Muscle of back (tissue), 13 donors: ENCODE measurements at places on chromosomes 1 and 21.

GRCh38 chr1:31524186-31524901 lies 52.0 kb upstream of the TINAGL1 start:
- DNase-seq, result no peak

- no peak for DNase-seq
Measured at GRCh38 chr21:29667651-29668050, 272.1 kb downstream of the GRIK1 start.

- no peak for DNase-seq
Measured at GRCh38 chr1:12644829-12645228, 944 bp downstream of the AADACL4 start.

- DNase-seq, result no peak
Measured at GRCh38 chr1:159921251-159921650, 4.1 kb downstream of the TAGLN2 start.

DNA sequence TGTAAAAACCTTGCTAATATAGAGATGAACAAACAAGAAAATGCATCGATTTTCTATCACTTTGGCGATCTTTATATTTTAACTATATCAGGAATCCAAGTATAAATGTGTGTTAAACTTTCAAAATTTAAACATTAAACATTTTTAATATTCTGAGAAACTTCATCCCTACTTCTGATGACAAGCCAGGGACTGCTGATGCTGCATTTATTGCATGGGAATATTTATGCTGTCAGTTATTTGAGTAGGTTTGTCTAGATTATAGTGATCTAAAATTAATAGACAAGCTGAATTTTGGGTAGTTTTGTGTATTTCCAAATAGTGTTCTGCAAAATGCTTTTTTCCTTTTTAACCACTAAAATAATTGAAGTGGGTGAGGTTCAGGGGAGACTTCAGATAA lies 175.3 kb downstream of the LEPR start:
- DNase-seq, result no peak

- DNase-seq, result no peak
Measured at GRCh38 chr1:203478986-203479385, 3.4 kb downstream of the PRELP start.

DNA sequence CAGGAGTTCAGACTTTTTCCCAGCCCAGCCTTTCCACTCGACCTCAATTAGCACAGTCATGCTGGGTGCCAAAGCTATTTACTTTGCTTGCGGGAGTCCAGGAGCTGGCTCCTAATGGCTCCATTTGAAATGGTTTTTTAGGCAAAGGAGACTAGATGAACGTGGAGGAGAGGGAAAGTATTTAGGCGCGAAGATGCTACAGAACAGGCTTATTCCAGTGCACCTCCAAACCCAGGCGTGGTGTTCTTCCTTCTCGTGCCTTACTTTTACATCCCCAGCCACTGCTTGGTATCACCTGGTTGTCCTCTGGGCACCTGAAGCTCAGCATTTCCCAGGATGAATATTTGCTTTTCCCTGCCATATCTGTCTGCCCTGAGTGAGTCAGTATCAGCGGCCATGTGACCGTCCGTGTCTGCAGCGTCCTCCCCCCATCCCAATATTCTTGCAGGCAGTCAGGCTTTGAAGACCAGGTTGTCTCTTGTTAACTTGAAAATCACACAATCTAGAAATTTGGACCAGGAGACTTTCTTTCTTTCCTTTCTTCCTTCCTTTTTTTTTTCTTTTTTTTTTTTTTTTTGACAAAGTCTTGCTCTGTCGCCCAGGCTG lies 198.5 kb downstream of the DYRK1A start:
- no peak for DNase-seq

GRCh38 chr1:245879091-245879490 lies 628.0 kb downstream of the SMYD3 start:
- DNase-seq, result no peak

- peak; percentile 7 for DNase-seq
Measured at GRCh38 chr1:90964444-90965035, 57.3 kb downstream of the ZNF644 start.

- no peak for DNase-seq
Measured at GRCh38 chr1:5164158-5164557, 509.7 kb downstream of the AJAP1 start.

DNA sequence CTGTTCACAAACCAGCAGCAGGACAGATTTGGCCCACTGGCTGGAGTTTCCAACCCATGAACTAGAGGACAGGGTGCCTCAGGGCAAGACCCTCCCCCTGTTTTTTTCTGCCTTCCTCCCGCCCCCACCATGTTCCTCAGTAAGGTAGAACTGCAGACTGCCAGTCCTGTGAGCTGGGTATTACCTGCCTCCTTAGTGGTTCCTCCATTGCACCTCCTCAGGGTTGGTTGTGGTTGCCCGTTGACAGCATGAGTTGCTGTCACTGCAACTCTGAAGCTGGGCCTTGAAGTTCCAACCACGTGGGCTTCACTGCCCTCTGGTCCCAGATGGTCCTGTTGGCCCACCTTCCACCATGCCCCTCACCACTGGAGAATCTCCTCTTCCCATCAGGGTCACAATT lies 28.8 kb downstream of the TENT5C start:
- DNase-seq, result no peak

- DNase-seq, result peak; percentile 28
Measured at GRCh38 chr21:43370091-43370658, 56.8 kb downstream of the SIK1 start.

GRCh38 chr1:227758366-227758765 lies 23.1 kb downstream of the SNAP47 start:
- no peak for DNase-seq

DNA sequence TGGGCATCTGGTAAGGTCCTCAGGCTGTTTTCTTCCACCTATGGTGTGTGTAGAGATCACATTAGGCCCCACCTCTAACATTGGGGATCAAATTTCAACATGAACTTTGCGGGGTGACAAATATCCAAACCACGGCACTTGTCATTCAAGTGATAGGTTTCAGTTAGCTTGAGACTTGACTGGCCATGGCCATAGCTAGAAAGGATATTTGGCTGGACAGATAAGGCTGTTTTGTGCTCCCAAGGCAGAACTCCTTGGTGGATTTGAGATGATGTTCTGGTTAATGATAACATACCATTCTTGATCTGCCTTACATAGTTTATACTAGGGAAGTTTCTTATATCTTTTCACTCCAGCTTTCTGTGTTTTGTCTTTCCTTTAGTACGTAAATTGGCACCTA lies 48.5 kb downstream of the CELF3 start:
- DNase-seq, result no peak

- no peak for DNase-seq
Measured at GRCh38 chr1:40952744-40953315, 26.7 kb upstream of the CTPS1 start.

GRCh38 chr1:84133479-84133878 lies 10.6 kb upstream of the PRKACB start:
- no peak for DNase-seq

DNA sequence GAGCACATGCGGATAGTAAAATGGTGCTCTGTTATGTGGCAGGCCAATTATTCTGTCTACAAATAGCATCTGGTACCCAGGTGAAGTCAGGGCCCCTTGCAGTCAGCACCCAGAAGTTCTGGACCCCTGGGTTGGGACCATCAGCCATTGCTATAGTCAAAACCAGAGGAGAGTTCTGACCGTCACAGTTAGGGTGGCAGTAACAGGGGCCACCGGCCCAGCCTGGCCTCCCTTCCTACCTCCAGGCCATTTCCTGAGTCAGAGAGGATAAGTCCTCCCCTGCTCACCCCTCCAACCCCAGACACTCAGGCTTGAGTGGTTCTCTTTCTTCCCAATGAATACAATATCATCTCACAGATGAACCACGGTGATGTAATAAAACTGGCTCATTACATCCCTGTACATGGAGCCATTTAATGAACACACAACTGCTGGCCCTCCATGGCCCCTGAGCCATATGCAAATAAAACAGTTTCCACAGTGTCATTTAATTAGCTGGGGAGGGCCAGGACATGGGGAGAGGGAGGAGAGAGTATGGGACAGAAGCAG lies 673.6 kb downstream of the MATN1 start:
- DNase-seq, result no peak

DNA sequence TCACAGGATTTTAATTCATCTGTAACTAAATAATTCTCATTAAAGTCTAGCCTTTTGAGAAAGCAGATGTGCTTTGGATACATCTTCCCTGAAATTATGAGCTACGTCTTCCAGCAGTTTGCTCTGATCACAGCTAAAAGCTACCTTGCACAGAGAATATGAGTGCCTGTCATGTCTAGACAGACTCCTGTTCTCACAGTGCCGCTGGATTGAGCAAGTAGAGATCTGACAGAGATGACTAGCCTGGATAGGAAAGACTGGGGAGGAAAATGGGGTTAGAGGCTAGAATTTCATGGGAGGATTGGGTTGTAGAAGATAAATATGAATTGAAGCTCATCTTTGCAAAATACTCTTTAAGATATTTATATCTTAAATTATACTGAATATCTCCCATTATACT lies 24.1 kb downstream of the CEPT1 start:
- DNase-seq, result no peak

DNA sequence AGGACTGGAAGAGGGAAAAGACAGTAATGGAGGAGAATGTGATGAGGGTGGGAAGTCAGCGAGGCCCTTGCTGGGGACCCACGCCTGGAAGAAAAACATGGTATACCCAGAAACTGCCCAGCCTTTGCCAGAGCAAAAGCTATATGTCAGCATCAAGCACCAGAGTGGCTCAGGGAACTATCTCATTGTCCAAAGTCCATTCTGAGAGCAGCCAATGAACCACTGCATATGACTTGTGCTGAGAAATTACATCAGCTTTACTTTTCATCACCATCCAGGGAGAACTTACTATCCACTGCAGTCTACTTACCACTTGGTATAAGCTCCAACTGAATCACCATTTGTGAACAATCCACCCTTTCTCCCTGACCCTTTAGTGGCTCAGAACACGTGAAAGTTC lies 148.1 kb downstream of the TTLL7 start:
- no peak for DNase-seq

DNA sequence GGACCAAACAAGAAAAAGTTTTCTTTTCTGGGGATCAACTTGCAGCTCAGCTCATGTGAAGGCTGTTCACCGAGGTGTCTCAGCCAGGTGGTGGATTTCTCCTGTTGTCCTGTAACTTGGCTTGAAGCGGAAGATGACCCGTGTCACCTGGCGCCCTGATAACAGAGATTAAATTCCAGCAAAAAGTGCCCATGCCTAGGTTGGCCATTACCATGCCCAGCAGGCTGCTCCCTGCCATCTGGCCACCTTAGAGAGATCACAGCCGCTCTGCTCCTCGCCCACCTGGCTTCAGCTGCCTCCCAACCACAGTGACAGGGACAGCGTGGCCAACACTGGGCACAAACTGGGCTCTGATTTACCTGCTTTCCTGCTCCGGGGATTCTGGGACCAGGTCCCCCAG lies 149.5 kb downstream of the ZBTB18 start:
- no peak for DNase-seq

- DNase-seq, result no peak
Measured at GRCh38 chr21:45590726-45591618, 48.7 kb upstream of the SLC19A1 start.

GRCh38 chr21:32134441-32135130 lies 144.3 kb downstream of the MIS18A start:
- peak; percentile 60 for DNase-seq

- DNase-seq, result no peak
Measured at GRCh38 chr1:7094086-7094485, 308.8 kb downstream of the CAMTA1 start.

- DNase-seq, result no peak
Measured at GRCh38 chr1:45979778-45980176, 152.7 kb downstream of the PIK3R3 start.

- DNase-seq, result peak; percentile 48
Measured at GRCh38 chr1:75131565-75132241, 2.5 kb upstream of the LHX8 start.

- no peak for DNase-seq
Measured at GRCh38 chr1:162303004-162303344, 73.7 kb downstream of the SPATA46 start.

DNA sequence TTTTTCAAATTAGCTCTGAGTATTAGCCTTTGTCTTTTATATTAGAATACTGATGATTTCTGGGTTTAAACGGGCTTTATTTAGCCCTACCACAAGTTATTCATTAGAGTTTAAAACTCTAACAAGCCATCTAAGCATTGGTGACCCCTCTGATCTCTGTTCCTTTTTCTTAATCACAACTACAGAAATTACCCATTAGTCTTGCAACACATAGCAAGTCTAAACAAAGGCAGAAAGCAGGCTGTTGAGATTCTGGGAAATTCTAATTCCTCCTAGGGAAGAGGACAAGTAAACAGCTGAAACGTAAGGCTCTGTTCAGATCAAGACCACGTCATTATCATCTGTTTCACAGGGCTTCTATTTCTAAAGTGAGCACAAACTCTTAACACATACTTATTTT lies 491.2 kb upstream of the ZRANB2 start:
- no peak for DNase-seq

DNA sequence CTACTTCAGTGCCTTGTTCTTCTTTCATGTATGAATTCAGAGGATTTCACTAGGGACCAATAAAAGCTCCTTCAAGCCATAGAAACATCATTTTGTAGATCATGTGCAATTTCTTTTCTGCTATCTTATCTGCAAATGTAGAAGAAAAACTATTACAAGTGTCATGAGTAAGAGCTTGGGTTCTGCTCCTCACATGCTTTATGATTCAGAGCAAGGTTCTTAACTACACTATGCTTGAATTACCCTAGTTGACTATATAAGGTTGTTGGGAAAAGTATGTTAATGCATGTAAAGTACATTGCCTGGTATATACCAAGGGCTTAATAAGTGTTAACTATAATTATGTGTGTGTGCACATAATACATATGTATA lies 91.4 kb upstream of the S1PR1 start:
- no peak for DNase-seq

GRCh38 chr1:110203021-110203661 lies 7.0 kb upstream of the KCNC4 start:
- DNase-seq, result peak; percentile 66

DNA sequence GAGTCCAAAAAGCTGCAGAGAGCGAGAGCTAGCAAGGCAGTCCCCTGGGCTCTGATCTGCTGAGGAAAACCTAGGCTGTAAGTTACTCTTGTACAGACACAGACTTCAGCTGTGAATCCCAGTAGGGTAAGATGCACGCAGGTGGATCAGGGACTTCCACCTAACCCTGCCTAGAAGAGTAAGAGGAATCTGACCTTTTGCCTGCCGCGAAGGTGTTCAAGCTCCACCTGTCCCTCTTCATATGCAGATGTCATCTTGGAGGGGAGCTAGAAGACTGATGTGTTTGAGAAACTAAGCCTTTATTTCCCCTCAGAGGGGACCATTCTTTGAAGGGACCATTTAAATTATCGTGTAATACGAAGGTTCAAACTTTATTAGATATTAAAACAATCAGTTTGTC lies 108.6 kb upstream of the USP24 start:
- DNase-seq, result no peak

DNA sequence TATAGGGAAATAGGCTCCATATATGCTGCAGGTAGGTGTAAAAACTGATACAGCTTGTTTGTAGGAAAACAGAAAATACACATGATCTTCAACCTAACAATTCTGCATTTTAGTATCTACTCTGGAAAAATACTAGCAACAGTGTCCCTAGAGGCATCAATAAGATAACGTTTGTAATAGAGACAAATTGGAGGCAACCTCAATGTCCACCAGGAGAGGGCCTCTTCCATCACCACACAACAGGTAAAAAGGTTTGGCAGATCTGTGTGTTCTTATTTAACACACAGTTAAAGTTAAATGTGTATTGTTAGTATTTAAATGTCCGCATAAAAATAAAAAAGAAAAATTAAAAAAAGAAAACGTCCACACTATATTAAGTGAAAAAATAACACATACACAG lies 5.4 kb downstream of the EIF2D start:
- no peak for DNase-seq
